ENCODE measurements at places on chromosomes 6 and 20.

DNA sequence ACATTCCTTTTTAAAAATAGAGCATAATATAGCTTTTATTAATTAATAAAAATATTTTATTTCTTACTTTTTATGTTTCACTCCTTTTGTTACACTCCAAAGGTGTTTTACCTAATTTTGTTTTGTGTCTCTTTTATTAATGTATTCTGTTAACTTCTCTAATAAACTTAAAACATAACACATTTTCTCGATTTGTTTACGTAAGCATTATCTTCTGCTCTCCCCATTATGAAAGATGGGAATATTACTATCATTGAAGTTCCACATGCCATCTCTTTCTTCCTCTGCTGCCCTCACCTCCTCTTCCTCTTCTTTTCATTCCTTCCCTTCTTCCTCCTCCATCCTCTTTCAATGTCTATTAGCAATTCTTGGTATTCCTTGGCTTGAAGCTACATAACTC lies 85.0 kb upstream of the HCRTR2 start:
- DNase-seq: no peak

DNA sequence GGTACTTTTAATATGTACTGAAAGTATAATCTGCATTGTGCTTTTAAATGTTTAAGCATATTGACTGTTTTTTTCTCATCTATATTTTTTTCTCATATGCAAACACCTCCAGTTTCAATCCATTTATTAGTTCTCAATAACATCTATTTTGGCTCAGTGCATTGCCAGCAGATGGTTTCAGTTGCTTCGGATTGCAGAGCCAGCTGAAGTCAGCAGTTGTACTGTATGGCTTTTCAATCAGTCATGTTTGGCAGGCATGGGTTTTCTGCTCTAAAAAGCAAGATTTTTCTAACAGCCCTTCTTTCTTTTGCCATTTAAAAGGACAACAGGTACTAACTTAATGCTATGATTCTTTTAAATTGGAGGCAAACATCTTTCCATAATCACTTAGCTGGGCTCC lies 121.2 kb downstream of the CD109 start:
- no peak for DNase-seq

DNA sequence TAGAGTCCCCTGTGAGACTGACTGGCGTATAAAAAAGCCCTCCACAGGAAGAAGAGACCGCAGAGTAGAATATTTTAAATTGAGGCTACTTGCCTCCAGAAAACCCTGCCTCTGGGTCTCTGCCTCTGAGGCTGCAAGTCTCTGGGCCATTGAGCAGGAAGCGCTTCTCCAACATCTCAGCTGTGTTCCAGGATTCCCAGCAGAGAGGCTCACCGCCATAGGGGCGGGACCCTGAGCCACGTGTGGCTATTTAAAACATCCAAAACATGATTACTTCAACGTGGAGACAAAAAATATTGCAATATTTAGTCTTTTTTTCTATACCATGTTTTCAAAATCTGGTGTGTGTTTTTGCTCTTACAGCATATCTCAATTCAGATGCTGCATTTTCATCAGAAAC lies 59.4 kb downstream of the GNAS-AS1 start:
- no peak for DNase-seq

DNA sequence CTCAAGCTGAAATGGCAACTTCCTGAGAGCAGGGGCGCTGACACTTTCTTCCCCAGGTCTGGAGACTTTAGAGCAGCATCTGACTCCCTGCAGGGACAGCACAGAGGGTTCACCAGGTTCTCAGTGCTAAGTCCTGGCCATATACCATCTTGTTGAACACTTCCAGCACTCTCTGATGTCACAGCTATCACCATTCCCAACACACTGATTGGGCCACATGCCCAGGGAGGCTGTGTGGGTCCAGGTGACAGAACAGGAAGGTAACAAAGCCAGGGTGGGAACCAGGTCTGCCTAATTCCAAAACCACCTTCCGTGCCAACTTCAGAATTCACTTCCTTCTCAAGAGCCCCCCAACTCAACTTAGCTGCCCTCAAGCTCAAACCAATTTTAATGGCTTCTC lies 4.3 kb downstream of the APCDD1L start:
- no peak for DNase-seq

- DNase-seq: no peak
Measured at GRCh38 chr6:123316733-123317323, 319.9 kb downstream of the TRDN start.

Data from effector CD8-positive, alpha-beta T cell (primary cell).